ENCODE measurements at places on chromosomes 11 and 22. TPM values are rescaled to one million over a fixed set of nuclear protein-coding genes. Genes with fewer than 3 reads are reported as not detected.

DNA sequence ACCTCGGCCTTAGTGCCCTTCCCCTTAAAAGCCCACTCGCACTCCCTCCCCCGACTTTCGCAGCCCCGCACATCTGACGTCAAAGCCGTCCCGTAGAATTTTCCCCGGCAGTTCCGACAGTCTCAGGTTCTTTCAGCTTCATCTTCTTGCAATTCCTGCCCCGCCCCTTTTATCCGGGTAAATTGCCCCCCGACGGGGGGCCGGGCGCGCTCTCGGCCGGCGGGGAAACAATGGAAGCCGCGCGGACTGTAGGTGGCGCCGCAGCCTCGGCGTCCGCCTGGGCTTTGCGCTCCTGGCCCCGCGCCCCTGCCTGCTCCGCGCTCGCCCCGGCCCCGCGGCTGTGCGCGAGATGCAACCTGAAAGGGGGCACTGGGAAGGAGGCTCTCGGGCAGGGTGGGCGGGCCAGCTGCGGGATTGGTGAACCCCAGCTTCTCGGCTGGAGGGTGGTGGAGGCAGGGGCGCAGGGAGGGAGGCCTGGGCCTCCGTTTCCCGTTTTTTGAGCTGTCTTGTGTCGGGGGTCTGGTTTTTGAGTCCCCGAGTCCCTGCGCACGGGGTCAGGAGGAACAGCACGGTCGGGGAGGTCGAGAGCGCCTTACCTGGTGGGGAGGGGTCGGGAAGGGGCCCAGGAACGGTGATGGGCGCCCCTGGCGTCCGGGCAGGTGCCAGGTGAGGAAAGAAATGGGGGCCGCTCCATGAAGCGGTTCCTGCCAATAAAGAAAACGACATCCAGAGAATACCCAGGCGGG lies 859 bp upstream of the FGF19 start:
- H3K27me3 ChIP-seq = peaks cover 5% of the 10 kb centered on the region
- H3K27ac ChIP-seq = no peak overlapping the region
- no peak overlapping the region for H3K4me3 ChIP-seq
- no peak for DNase-seq

NCAM1 gene
- total RNA-seq = 26.0 TPM

DNA sequence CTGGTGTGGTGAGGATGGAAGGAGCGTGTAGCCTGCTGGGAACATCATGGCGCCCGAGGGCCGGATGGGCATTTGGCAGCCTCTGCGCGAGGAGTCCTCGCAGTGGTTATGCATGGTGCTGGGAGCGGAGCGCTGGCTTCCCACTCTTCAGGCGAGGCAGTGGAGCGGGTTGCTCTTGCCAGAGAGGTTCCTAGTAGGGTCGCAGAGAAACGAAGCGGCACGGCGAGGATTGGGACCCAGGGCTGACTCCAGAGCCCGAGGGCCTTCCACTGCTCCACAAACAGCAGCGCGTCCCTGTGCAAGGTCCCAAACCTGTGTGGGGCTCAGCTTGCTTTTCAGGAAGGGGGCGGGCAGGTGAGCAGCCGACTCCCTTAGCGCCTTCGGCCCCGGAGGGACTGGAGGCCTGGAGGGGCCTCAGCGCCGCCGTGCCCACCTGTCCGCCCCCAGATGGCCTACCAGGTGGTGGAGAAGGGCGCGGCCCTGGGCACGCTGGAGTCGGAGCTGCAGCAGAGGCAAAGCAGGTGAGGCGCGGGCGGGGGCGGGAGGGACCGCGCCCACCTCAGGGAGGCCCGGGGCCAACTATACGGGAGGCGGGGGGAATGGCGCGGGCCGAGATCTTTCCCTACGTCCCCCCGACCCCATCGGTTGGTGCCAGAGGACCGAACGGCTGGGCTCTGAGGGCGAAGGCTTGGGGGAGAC lies 7.2 kb downstream of the ATG16L2 start:
- H3K4me3 ChIP-seq = no peak overlapping the region
- peak; percentile 39 for DNase-seq
- H3K36me3 ChIP-seq = peaks cover 2% of the 10 kb centered on the region
- no peaks in the 10 kb centered on the region for H3K27me3 ChIP-seq
- H3K4me1 ChIP-seq = peaks cover 17% of the 10 kb centered on the region

DNA sequence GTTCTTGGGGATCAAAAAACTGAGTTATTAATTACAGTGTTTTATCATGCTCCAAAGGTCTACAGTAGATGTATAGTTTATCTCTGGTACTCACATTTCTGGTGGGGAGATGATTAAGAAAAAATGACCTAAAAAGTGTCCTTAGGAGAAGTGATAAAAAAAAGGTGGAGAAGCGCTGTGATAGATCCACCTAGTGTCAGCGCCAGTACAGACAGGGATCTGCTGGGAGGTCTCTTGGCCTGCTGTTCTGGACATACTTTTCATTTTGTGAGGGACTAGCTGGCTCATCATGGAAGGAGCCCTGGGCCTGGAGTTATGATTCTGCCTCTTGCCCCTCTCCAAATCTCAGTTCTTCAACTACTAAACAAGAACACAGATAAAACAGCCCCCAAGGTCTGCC lies 2.9 kb downstream of the ELF5 start:
- H3K36me3 ChIP-seq = no peaks in the 10 kb centered on the region
- no peak for DNase-seq
- no peaks in the 10 kb centered on the region for H3K27me3 ChIP-seq

- no peak overlapping the region for H3K4me3 ChIP-seq
- no peaks in the 10 kb centered on the region for H3K27me3 ChIP-seq
- H3K4me1 ChIP-seq = no peaks in the 10 kb centered on the region
- DNase-seq = no peak
- H3K36me3 ChIP-seq = no peaks in the 10 kb centered on the region
- no peak overlapping the region for H3K27ac ChIP-seq
Observed at GRCh38 chr11:42410251-42410955, 901.4 kb upstream of the API5 start.

DNA sequence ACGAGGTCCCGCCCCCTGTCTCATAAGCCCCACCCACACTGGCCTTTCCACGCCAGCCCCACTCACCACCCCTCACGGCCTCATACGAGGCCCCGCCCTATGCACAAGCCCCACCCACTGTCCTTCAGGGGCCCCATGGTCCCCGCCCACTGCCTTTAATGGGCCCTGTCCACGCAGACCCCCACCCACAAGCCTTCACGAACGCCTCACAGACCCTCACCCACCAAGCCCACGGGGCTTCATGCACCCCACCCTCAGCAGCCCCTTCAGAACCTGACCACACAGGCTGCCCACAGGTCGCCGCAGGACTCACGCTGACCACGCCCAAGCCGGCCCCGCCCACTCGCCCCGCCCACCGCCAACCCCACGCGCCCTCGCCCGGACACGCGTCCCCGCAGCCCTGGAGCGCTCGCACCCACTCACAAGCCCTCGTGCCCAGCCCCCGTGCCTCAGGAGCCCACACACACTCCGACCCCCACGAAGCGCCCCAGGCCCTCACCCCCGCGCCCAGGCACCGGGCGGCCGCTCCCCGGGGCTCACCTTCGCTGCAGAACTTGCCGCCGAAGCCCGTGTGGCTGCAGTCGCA lies 10.5 kb downstream of the NRXN2 start:
- no peaks in the 10 kb centered on the region for H3K36me3 ChIP-seq
- no peak overlapping the region for H3K4me3 ChIP-seq
- no peak overlapping the region for H3K27ac ChIP-seq

- no peaks in the 10 kb centered on the region for H3K27me3 ChIP-seq
- no peaks in the 10 kb centered on the region for H3K36me3 ChIP-seq
- peak; percentile 54 for DNase-seq
- H3K4me3 ChIP-seq = peak overlapping the region; percentile 66
- peaks cover 27% of the 10 kb centered on the region for H3K4me1 ChIP-seq
Observed at GRCh38 chr22:19430890-19431541, 517 bp downstream of the HIRA start.

DNA sequence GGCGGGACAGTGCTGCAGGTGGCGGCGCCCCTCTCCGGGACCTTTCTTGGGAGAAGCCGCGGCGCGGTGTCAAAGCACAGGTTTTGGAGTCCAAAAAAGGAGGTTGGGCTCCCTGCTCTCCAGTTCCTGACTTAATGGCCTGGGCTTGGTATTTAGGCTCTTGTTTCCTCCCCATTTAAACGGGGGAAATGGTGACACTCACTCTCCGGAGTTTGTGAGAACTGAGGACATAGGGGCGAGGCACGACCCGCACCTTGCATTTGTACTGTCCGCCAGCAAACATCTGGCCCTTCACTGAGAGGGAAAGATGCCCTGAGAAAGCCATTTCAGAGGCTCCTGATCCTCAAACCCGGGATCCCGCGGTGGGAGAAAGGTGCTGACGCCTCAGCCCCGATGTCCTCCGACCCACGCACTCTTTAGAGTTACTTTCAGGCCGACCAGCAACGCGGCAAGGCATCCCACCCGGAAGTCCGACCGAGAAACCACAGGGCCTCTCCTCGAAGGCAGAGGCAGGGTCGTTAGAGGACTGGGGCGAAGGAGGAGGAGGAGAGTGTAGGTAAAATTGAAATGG lies 2.9 kb upstream of the WDR74 start:
- DNase-seq = peak; percentile 34
- no peaks in the 10 kb centered on the region for H3K36me3 ChIP-seq
- no peak overlapping the region for H3K4me3 ChIP-seq
- peaks cover 35% of the 10 kb centered on the region for H3K4me1 ChIP-seq

APOA4 gene
- not detected for total RNA-seq

DNA sequence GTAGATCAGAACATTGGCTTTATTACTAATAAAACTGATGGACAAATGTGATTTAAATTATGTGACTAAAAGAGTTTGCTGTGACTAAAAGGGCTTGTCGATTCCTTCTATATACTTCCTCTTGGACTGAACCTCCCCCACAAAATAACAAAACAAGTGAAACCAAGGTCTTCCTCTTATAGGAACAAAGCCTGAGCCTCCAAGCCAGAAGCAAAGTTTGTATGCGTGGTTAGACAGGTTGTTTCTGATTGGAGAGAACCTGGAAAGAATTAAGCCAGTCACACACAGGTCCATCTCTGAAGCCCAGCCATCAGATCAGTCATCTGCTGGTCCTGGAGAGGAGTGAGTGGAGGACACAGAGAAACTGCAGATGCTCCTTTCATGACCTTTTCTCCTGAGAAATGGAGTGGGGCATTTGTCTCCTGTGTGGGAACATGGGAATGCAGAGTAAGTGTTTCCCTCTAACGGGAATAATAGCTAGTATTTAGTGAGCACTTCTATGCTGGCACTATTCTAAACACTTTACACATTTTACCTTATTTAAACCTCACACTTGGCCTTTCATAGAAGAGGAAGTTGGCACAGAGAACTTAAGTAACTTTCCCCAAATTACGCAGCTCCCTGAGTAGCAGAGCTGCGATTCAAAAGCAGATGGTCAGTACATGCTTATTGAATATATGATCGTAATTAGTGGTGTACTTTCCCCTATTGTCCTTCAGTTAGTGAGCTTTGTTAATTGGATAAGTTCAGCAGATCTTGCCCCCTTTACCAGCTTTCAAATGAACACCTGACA lies 77.1 kb downstream of the UVRAG start:
- H3K27me3 ChIP-seq = no peaks in the 10 kb centered on the region
- H3K4me1 ChIP-seq = no peaks in the 10 kb centered on the region
- no peaks in the 10 kb centered on the region for H3K36me3 ChIP-seq
- H3K4me3 ChIP-seq = no peak overlapping the region
- no peak overlapping the region for H3K27ac ChIP-seq

DNA sequence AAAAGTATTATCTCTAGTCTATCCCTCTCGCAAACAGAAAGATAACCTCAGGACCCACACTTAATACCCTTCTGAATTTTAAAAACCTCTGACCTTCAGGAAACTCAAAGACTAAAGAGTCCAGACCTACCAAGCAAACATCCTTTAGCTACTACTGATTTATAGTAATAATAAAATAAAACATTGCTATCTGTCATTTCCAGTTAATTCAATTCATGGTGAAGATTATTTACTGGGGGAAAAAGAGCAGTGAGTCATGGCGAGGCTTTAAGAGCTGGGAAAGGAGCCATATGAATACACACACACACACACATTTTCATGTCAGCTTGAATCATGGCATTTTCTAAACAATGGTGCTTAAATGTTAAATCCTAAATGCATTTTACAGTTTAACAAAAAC lies 87.1 kb downstream of the FAM76B start:
- H3K27me3 ChIP-seq = no peaks in the 10 kb centered on the region
- H3K4me1 ChIP-seq = peaks cover 14% of the 10 kb centered on the region
- no peaks in the 10 kb centered on the region for H3K36me3 ChIP-seq
- no peak overlapping the region for H3K27ac ChIP-seq

- H3K27ac ChIP-seq = no peak overlapping the region
- H3K36me3 ChIP-seq = no peaks in the 10 kb centered on the region
- H3K4me1 ChIP-seq = peaks cover 5% of the 10 kb centered on the region
- no peak overlapping the region for H3K4me3 ChIP-seq
- H3K27me3 ChIP-seq = no peaks in the 10 kb centered on the region
Observed at GRCh38 chr11:121550247-121551030, 97.7 kb upstream of the SORL1-AS1 start.

DNA sequence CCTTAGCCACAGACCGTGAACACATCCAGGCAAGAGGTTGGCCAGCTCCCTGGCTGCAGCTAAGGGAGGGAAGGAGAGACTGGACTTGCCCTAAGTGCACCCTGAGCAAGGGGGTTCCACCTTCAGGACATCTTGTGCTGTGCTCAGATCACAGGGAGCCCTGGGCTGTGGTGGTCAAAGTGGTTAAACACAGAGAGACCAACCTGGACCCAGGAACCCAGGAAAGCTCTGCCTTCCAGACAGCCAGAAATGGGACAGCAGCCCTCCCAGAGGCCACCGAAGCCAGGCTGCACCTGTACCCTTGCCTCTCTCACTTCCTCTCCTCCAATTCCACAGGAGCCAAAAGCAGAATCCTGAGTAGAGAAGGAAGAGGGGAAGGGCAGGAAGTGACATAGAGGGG lies 105.2 kb upstream of the TMEM45B start:
- H3K27ac ChIP-seq = no peak overlapping the region
- no peaks in the 10 kb centered on the region for H3K36me3 ChIP-seq
- no peak overlapping the region for H3K4me3 ChIP-seq
- no peak for DNase-seq
- no peaks in the 10 kb centered on the region for H3K4me1 ChIP-seq

CTSW gene
- 0.33 TPM for total RNA-seq

DNA sequence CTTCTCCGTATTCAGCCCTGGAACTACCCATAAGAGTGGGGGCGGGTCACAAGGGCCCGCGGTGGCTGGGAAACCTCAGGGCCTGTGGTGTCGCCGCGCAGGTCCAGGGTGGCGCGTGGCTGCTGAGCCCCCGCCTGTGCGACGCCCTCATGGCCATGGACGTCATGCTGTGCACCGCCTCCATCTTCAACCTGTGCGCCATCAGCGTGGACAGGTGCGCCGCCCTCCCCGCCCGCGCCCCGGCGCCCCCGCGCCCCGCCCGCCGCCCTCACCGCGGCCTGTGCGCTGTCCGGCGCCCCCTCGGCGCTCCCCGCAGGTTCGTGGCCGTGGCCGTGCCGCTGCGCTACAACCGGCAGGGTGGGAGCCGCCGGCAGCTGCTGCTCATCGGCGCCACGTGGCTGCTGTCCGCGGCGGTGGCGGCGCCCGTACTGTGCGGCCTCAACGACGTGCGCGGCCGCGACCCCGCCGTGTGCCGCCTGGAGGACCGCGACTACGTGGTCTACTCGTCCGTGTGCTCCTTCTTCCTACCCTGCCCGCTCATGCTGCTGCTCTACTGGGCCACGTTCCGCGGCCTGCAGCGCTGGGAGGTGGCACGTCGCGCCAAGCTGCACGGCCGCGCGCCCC lies 2.4 kb downstream of the DRD4 start:
- no peak for DNase-seq
- H3K27me3 ChIP-seq = no peaks in the 10 kb centered on the region
- H3K4me3 ChIP-seq = no peak overlapping the region

LMO2 gene
- 7.3 TPM for total RNA-seq

GAL gene
- total RNA-seq = 5.9 TPM

Data from body of pancreas (tissue), 4 donors.